Stimulated activated CD8-positive, alpha-beta memory T cell treated with anti-CD3 and anti-CD28 coated beads, Interleukin-2, amount 100 ng/mL, for 48 hours (primary cell): ENCODE measurements at places on chromosomes 12 and 14.

GRCh38 chr12:26823390-26823789 is 9.6 kb downstream of the ITPR2 start:
- no peak for DNase-seq

- DNase-seq, result no peak
These were observed 264.0 kb downstream of the VRK1 start for GRCh38 chr14:97061198-97061597.

GRCh38 chr14:58430156-58430555 is 2.6 kb downstream of the KIAA0586 start:
- DNase-seq, result no peak

- no peak for DNase-seq
These were observed 54.2 kb downstream of the CKAP4 start for GRCh38 chr12:106193394-106194215.

DNA sequence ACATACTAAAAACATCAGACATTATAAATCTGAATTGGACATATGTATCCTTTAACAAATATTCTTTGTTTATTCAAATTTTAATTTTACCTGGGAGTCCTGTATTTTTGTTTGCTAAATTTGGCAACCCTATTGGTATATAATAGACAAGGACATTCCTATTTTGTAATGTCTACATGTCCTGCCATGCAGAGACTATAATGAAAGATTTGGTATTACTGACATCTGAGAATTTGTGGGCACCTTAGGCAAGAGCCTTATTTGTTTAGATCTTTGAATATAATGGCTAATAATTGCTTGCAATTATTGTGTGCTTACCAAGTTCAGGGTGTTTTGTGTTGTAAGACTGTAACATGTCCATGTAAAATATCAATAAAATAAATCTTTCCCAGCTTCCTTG is 334.4 kb downstream of the KCNH5 start:
- DNase-seq, result no peak

DNA sequence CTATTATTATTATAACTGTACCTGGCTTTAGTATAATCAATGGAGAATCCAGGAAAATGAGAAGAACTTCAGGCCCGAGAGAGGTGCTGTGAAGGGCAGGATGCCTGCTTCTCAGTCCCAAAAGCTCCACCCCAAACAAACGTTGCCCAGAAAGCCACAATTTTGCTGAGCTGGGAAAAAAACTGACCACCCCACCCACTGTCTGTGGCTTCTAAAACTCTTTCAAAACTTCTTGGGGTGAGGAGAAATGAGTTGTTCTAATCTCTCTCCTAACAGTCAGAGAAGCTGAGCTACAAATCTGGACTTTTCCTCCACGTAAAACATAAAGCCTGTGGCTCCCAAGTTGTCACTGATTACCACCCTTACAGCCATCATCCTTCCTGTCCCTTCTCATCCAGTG is 13.4 kb downstream of the VDR start:
- DNase-seq, result no peak

DNA sequence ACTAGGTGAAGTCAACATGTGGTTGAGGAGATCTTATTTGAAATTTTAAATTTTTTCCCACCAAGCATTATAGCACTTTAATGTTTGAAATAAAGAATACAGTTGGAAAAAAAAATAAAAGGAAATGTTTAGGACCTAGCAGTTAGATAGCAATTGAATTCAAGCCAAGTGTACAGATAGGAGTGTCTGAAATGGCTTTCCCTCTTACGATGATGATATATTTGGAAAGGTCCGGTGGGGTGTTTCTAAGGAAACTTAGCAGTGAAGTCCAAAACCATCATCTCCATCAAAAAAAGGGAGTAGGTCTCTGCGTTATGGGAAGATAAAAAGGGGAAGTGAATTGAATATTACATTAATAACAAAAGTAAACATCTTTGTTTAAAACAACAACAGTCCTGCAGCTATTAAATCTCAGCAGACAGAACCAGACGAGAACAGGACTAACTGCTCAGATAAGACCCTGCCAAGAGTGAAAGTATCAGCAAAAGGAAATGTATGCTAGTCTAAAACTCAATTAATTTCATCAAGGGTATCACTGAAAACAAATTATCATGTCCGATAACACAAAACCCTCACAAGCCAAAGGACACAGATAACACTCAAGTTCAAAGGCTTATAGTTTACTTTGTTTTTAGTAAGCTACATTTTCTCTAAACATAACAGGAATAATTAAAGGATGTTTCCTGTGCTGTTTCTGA is 242.0 kb downstream of the BMP4 start:
- DNase-seq, result no peak

- no peak for DNase-seq
These were observed 13.1 kb downstream of the RERG start for GRCh38 chr12:15208140-15208539.

- no peak for DNase-seq
These were observed 38.5 kb upstream of the FGF6 start for GRCh38 chr12:4483885-4484823.

DNA sequence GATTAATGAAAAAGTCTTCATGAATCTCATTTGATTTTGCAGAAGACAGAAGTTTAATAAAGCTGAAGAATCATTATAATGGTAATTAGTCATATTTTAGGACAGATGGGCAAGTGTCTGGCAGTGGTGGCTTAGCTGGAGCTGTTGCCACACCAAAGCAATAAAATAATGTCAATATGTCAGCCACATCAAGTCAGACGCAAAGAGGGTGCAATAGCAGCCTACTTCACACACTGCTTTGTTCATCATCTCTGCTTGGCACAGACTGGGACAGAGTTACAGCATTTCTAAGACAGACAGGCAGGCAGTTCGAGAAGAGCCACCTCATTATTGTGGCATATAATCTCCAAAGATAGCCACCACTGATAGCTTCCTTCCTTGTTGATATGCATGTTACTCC is 16.9 kb upstream of the KRR1 start:
- DNase-seq, result no peak

DNA sequence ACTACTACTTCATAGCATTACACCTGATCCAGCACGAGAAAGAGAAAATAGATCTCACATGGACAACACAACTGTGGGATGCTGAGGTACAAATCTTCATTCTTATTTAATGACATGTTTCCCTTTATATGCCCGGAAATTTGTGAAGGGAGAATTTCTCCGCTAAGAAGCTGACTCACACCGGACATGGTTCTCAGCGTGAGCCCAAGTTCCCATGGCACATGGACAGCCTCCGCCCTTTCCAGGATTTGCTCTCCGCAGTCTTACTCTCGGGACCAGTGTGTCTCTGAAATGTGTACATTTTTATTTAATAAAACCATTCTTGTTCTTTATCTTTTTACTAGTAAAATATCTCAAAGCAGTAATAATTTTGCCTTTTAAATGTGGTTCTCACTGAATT is 1154.8 kb downstream of the TMEM121 start:
- DNase-seq, result no peak
